Hippocampal formation (tissue), 2 donors: ENCODE measurements at places on chromosomes 1 and 21.

GRCh38 chr1:68213843-68214242, 18.5 kb downstream of the WLS start:
- no peak for DNase-seq

DNA sequence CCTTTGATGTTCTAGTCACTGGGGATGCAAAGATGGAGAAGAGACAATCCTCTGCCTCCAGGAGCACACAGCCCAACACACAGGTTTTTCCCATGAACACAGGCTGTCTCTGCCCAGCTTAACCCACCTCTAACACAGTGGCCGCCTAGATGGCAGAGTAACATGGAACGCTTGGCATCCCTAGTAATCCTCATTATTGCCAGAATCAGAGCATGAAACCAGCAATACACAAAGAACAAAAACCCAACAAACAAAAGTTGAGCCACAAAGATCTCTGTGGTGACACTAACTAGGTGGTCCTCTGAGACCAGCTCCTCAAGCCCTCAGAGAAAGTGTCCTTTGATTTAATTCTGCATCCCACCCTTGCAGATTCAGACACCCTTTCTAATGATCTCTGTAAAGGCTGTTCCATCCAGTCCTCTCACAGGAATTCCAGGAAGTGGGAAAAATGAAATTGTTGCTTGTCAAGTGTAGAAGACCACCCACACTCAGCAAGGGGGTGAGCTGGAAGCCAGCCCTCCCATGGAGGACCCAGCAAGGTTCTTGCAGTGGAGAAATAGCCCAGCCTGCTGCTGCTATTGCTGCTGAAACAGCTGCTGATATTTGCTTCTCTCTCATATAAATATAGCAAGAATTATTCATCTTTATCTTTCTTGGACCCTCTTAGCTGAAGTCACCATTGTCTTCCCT, 7.4 kb upstream of the ATP2B4 start:
- DNase-seq, result no peak

DNA sequence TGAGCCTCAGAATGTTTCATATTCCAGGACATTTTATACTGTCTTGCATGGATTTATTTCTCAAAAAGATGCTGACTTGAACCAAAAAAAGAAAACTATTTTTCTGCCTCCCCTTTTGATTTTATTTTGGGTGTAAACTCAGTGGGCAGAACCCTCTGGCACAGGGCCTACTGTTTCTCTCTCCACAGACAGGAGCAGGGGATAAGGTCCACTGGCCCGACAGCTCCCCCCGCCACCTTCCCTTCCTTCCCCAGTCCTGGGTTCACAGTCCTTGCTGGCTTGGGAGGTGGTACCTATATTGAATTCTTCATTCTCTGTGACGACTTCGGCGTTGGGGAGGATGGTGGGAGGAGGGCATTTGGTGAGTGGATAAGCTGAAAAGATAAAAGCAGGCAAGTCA, 114.3 kb downstream of the ZSCAN20 start:
- no peak for DNase-seq

- DNase-seq, result no peak
Observed at GRCh38 chr1:89887270-89887669, 66.4 kb downstream of the LRRC8D start.

- DNase-seq, result no peak
Observed at GRCh38 chr1:44296086-44296485, 59.0 kb downstream of the ERI3 start.

GRCh38 chr1:54379555-54380289, 26.5 kb downstream of the SSBP3 start:
- no peak for DNase-seq

DNA sequence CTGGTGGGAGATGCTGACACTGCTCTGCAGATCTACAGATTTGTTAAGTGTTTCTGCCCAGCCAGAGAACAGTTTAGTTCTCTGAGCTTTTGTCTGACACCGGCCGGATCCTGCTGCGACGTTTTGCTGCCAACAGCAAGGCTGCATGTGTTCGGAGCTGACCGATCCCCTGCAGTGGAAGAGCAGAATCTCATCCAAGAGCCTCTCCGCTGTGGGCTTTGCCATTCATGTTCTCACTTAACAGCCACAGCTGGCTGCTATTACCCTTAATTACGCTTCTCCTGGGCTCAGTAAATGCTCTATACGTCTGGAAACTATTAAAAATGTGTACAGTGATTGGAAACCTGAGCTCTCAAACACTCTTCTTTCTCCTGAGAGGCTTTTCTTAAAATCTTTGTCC, 105.3 kb downstream of the BCAR3 start:
- DNase-seq, result no peak

- no peak for DNase-seq
Observed at GRCh38 chr1:44515416-44515815, 110.4 kb downstream of the RNF220 start.

GRCh38 chr1:214899908-214900460, 182.6 kb upstream of the KCNK2 start:
- DNase-seq, result no peak

DNA sequence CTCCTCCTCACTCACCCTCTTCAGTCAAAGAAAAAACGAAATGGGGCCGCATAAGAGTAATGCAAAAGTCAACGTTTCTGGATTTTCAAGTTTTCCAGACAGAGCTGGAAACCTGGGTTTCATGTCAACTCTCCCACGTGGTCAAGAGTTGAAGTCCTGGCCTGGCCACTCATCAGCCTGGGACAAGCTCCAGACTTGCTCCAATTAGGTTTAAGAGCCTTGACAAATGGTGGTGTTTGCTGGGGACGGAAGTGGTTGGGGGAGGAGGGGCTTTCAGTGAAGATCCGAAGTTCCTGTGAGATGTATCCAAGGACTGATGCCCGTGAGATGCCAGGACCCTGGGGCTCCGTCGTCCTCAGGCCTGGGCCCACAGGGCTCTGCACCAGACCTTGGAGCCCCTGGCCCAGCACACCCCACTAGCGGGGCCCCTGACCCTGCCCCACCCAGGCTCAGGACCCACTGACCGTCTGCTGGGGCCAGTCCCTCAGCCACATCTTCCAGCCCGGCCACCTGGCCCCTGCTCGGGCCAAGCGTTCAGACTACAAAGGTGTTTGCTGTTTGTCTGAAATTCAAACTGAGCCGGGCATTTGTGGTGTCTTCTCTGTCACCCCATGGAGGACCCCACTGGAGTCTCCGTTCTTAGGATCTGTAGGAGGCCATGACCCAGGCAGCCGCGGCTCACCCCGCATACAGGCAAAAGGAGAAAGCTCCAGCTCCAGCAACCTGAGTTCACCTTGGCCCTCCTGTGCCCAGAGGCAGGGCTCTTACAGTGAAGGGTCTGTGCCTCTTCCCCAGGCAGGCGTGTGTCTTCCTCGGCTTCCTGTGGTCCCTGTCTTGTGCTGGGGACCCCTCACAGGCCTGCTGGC, 53.3 kb downstream of the SIK1 start:
- no peak for DNase-seq

- DNase-seq, result no peak
Observed at GRCh38 chr21:38597421-38597820, 99.1 kb upstream of the ERG start.

- no peak for DNase-seq
Observed at GRCh38 chr1:43722810-43723209, 15.5 kb downstream of the ST3GAL3 start.

- DNase-seq, result no peak
Observed at GRCh38 chr1:60575326-60575977, 501.9 kb upstream of the C1orf87 start.

- DNase-seq, result no peak
Observed at GRCh38 chr1:168438626-168439025, 105.2 kb downstream of the XCL2 start.

GRCh38 chr1:109624201-109625010, 4.8 kb downstream of the AMPD2 start:
- no peak for DNase-seq

GRCh38 chr1:8363767-8364301, 45.9 kb downstream of the SLC45A1 start:
- DNase-seq, result no peak

DNA sequence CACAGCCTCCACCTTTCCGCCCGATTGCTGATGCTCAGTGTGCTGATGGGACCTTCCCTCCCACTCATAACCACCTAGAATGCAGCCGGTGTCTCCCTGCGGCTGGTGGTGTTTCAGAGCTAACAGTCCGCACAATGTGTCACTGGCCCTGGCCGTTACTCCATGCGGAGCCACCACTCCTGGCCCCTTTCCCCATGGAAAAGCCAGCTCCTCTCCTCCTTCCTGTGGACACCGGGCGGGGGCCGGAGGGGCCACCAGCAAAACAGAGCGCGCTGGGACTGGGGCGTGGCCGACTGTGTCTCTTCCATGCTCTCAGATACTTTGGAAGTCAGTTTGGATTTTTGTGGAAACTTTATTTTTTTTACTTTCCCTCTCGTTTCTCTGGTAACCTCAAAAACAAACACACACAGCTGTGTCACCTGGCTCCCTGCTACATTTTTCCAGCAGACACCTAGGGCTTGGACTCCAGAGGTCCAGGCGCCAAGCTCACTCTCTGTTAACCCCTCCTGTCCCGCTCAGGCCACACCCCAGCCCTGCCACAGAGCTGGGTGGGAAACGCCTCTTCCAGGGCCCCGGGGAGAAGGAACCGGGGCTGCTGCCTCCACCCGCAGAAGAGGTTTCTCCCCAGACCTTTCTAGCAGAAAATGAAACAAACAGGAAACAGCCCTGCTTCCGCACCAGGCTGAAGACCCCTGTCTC, 32.5 kb upstream of the COL6A2 start:
- no peak for DNase-seq

DNA sequence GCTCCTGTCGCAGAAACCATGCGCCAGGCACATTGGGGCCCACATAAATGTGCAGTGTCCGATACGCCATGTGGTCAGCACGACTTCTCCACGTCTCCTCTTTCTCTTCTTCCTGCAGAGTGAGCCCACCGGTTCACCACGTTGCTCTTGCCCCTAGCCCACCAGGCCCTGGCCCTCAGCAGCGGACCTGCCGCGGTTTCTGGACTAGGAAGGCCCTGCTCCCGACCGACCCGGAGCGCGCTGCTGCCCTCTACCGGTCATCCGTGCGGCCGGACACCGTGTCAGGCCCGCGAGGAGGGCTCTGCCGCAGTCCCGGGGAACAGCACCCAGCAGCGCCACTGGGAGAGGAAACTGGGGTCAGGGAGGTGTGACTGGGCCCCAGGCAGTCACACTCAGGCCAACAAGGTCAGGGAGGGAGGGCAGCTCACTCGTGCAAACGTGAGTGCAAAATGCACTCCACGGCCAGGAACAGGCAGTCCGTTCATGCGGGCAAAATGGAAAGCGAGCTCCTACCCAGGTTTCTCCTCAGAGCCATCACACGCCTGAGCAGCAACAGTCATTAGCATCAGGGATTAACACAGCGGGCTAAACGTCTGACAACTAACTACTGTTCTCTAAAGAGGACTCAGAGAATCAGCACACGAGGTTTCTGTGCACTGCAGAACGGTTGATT, 13.7 kb downstream of the TLR5 start:
- no peak for DNase-seq

GRCh38 chr1:173714441-173714758, 381 bp upstream of the KLHL20 start:
- DNase-seq, result no peak

DNA sequence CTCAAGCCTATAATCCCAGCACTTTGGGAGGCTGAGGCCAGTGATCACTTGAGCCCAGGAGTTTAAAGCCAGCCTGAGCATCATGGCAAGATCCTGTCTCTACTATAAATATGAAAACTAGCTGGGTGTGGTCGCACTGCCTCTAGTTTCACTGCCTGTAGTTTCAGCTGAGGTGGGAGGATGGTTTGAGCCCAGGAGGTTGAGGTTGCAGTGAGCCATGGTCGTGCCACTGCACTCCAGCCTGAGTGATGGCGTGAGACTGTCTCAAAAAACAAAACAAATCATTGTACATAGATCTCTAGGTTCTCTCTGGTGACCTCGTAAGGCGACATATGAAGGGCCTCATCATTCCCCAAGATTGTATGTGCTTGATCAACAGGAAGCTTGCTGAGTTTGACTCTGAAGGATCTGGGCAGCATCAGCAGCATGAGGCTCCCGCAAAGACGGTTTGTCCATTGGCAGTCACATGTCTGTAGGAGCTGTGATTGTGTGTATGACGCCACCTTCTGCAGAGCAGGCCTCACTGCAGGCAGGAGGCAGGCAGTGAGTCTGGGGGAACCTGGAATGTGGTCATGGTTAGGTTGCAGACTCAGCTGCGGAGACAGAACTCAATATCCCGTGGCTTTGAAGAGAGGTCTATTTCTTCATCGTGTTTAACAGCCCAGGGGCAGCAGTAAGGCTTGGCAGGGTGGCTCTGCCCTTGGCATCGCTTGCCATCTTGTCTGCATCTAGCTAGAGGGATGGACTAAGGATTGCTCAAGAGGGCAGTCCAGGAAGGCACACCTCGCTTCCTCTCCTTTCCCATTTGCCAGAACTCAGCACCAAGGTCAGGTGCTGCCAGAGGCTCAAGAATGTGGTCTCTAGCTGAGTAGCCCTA, 14.0 kb downstream of the ATP5PO start:
- DNase-seq, result no peak

DNA sequence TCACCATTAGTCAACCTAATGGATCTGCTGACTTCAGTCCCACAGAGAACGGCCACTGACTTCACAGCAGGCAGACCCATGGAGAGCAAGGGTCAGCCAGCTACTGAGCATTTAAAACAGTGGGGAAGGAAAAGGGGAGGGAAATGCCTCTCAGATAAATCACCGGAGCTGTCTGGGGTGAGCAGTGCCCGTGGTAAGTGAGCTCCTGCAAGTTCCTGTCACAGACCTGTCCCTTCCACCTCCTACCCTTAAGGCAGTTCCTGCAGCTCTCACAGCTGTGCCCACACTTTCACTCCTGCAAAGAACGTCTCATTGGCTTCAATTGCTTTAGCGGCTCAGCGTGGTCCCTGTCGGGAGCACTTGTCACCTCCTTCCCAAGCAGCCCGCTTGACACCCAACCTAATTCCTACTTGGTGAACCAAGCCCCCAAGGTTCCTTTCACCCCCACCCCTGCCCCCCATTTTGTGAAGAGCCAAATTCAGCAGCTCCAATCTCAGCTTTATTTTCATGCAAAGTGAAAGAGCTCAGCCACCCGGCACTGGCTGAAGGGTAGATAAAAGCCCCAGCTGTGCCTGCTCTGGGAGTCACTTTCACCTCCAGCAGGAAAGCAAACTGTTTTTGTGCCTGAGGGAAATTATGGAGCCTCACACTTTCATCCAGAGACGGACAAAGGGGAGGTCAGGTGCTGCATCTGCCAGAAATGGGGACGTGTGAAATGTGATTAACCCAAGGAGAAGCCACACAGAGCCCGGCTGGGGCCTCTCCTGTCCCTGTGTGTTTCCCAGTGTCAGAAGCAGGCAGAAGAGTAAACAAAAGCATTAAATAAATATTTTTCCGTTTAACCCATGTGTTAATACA, 306.2 kb downstream of the TTLL7 start:
- no peak for DNase-seq

- no peak for DNase-seq
Observed at GRCh38 chr1:223641523-223642039, 23.9 kb downstream of the CAPN8 start.

GRCh38 chr1:1540818-1541628, 599 bp upstream of the TMEM240 start:
- no peak for DNase-seq

- no peak for DNase-seq
Observed at GRCh38 chr1:18960821-18961220, 4.3 kb upstream of the IFFO2 start.

DNA sequence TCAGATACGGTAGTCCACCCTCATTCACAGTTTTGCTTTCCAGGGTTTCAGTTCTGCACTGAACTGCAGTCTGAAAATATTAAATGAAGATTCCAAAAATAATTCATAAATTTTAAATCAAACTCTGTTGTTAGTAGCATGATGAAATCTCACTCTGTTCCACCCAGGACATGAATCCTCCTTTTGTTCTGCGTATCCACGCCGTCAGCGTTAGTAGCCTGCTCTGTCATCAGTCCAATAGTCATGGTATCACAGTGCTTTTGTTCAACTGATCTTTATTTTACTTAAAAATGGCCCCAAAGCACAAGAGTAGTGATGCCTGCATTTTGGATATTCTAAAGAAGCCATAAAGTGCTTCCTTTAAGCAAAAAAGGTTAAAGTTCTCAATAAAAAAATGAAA, 23.9 kb downstream of the CHD1L start:
- DNase-seq, result peak; percentile 46
